NCI-H1105 treated with DMSO at 0.1 percent for 48 hours (cell line): ENCODE measurements at places on chromosomes 5 and 9.

- peak; percentile 82 for DNase-seq
These were observed 22.1 kb upstream of the STXBP1 start for GRCh38 chr9:127589955-127590370.

DNA sequence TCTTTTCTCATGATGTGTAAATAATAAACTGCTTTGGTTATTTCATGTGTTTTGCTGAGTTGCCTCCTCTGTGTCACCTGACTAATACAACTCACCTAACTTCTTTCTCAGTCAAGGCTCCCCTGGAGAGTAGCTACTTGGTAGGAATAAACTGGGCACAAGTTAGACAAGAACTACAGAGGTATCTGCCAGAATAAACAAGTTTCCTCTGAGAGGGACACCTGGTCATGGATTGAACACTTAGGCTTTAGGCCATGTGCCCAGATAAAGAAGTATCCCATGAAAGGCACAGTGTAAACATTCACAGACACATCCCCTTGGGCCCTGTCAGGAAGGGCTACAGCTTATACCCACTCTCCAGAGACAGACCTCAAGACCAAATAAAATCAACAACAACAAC is 532.5 kb downstream of the KIF4B start:
- DNase-seq: no peak

GRCh38 chr5:169416583-169417196 is 115.8 kb upstream of the SLIT3 start:
- DNase-seq: no peak

DNA sequence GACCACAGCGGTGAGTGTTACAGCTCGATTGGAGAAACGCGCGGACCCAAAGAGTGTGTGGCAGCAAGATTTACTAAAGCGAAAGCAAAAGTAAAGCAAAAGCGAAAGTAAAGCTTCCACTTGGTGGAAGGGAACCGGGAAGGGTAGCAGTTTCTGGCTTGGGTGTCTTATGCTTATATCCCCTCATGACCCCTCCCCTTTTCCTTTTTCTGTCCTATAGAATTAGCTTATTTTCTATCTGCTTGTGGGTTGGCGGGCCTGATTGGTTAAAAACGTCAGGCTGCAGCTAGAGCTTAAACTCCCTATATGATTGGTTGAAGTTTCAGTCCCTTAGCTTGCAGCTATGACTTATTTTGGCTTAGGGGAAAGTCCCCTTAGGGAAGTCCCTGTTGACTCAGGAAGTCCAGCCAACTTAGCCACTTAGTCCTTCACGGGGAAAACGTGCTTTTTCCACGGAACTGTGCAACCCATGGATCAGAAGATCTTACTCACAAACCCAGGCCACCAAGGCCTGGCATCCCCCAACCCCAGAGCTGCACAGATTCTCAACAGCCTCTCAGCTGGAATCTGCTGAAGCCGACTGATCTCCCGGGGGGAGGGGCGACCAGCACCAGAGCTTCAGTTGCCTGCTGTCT is 114.2 kb upstream of the ADAMTS16 start:
- DNase-seq: peak; percentile 66

- peak; percentile 24 for DNase-seq
These were observed 38.0 kb downstream of the PAX5 start for GRCh38 chr9:36995927-36996705.

GRCh38 chr9:72305707-72306106 is 59.3 kb downstream of the ZFAND5 start:
- no peak for DNase-seq

DNA sequence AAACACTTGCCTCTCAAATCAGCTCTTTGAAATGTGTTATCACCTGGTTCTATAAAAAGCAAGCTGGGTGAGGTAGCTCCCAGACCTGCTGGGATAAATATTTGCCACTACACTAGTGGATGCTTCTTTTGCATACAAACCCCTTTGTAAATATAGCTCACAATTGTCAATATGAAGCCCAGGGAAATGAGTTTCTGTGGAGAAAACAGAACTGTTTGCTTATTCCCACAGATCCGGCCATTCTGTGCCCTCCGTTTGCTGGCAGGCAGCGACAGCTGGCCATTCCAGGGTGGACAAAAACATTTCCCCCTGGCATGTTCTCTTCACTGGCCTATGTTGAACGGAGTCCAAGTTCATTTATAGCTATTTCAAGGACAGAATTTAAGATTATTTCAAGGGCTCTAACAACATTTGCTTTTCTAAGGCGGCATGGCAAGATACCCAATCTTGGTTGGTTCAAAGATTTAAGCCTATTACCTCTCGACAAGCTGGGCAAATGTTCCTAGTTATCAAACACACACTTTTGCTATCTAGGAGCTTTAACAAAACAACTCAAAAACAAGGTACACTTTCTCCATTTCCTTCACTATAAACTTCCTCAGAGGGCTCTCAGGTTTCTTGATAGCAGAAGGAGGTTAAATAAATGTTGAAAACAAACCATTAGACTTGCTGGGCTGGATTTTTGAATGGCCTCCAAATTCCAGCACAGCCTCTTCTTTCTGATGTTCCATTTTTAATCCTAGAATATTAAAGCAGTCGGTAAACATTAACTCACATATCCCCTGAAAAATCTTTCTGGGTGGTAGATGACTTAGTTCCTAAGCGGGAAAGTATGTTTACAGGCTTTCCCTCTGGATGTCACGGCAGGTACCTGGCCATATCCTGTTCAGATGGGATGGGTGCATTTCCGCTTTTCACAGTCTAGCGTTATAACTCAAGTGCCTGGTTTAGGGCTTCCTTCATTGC is 332.3 kb downstream of the PLK2 start:
- DNase-seq: no peak

GRCh38 chr9:83620841-83621636 is 1.9 kb upstream of the IDNK start:
- DNase-seq: peak; percentile 55

DNA sequence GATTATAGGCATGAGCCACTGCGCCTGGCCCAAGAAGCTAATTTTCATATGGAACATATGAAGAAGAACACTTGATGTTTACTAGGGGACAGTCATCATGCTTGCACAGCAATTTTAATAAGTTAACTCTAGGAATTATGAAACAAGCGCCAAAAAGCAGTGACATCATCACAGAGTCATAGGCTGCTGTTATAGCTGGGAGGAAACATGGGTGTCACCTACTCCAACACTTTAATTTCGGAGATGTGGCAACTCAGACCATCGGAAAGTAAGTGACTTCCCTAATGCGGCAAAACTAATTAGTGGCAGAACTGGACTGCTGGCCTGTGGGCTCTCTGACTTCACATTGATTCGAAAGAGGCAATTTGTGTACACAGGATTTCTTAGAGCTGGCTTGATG is 38.1 kb upstream of the EQTN start:
- no peak for DNase-seq

GRCh38 chr5:60651872-60652620 is 47.9 kb downstream of the DEPDC1B start:
- no peak for DNase-seq

GRCh38 chr9:89010056-89010455 is 18.8 kb downstream of the S1PR3 start:
- no peak for DNase-seq

GRCh38 chr9:121545150-121545874 is 45.7 kb upstream of the GGTA1 start:
- no peak for DNase-seq

GRCh38 chr5:132011622-132012343 is at the start of gene ACSL6:
Gene ACSL6 (minus strand): TSS chr5:132011658. CDS start chr5:132011553, 105 bp downstream.
- DNase-seq: no peak

DNA sequence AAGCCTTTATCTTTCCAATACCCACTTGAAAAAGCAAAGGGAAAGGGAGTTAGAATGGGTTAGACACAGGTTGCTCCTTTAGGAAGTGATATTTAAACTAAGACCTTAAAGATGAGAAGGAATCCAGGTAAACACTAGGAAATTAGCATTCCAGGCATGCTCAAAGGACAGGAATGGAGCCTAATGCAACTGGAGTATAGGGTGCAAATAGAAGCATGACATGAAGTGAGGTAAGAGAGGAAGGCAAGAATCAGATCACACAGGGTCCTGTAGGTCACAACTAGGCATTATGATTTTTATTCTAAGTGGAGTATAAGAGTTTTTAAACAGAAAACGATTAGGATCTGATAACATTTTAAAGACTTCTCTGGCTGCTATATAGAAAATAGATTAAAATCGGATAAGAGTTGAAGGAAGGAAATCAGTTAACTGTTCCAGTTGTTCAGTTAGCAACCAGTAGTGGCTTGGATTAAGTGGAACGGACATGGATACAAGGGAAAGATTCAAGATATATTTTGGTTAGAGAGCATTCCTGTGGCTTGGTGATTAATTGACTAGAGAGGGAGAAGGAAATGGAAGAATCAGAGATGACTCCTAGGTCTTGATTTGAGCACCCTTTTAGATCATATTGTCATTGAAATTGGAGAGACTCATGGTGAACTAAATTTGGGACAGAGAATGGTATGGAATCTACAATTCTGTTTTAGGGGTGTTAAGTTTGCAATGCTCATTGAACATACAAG is 95.9 kb downstream of the FBXO4 start:
- no peak for DNase-seq

GRCh38 chr9:18061856-18062255 is 412.1 kb upstream of the ADAMTSL1 start:
- DNase-seq: no peak
